Stimulated activated CD8-positive, alpha-beta memory T cell treated with anti-CD3 and anti-CD28 coated beads, Interleukin-15, amount 100 ng/mL, for 24 hours (primary cell): ENCODE measurements at places on chromosomes 6 and 20.

DNA sequence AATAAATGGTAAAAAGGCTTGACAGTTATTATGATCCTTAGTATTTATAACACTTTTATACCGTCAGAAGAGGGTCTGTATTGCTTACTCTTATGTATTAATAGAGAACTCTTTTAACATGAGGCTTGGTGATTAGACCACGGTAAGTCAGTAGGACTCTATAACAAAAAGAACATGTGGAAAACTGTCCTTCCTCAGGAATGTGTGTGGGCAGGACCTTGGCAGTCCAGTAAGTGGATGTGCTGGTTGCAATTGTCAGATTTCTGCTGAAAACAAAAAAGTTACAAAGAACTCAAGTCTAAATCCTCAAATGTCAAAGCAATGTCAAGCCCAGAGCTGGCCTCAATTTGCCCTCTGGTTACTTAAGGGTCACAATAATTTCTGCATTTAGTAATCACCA, 81.1 kb downstream of the PLCG1 start:
- DNase-seq: no peak

GRCh38 chr6:142648526-142648925, 296.4 kb downstream of the HIVEP2 start:
- no peak for DNase-seq

DNA sequence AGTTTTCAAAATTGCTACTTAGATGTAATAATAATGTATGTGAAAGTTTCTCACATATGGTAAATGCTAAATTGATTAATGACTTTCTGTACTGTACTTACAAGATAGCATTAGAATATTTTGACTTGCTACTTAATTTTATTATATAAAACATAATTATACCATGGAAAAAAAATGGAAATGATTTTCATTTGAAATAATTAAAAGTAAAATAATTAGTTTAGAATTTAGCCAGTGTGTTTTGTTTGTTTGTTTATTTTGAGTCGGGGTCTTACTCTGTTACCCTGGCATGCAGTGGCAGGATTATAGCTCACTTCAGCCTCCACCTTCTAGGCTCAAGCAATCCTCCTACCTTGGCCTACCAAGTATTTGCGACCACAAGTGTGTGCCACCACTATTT, 7.1 kb downstream of the STXBP5 start:
- no peak for DNase-seq

GRCh38 chr20:16017656-16018055, 555.6 kb downstream of the KIF16B start:
- DNase-seq: no peak

- no peak for DNase-seq
These were observed 7.7 kb downstream of the CYP21A2 start for GRCh38 chr6:32045811-32046449.

DNA sequence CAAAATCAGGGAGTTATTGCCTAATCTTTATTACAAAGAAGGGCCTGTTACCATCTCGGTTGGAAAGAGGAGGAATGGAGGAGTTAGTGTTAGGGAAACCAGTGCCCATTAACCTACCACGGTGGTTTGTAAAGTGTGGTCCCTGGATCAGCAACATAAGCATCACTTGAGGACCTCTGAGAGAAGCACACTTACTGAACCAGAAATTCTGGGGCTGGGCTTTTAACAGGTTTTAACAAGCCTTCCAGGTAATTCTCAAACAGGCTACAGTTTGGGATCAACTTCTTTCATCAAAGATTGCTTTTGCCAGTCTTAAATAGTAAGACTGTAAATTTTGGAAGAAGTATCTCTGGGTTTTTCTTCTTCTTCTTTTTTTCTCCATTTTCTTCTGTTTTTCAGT, 329.5 kb upstream of the JAG1 start:
- DNase-seq: no peak

DNA sequence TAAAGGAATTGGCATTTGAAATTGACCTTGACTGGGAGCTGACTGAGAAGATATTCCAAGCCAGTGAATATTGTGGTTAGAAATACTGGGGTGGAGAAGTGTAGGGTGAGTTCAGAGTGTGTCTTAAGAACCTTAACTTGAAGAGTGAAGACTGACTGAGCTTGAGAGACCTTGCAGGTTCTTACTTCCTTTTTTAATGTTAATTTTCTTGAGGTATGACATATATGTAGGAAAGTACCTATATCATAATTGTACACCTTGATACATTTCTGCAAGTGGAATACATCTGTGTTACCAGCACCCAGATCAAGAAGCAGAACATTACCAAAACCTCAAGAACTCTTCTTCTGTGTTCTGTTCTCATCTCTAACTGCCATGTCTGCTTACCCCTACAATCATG, 11.0 kb downstream of the DHX35 start:
- DNase-seq: no peak

DNA sequence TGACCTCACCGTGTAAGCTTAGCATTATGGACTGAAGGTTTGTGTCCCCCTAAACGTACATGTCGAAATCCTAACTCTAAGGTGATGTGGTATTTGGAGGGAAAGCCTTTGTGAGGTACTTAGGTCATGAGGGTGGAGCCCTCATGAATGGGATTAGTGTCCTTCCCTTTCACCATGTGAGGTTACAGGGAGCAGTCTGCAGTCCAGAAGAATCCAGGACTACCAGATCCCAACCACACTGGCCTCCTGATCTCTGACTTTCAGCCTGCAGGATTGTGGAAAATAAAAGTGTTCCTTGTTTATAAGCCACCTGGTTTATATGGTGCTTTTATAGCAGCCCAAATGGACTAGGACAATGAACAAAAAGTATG, 73.4 kb downstream of the ZBTB2 start:
- no peak for DNase-seq

DNA sequence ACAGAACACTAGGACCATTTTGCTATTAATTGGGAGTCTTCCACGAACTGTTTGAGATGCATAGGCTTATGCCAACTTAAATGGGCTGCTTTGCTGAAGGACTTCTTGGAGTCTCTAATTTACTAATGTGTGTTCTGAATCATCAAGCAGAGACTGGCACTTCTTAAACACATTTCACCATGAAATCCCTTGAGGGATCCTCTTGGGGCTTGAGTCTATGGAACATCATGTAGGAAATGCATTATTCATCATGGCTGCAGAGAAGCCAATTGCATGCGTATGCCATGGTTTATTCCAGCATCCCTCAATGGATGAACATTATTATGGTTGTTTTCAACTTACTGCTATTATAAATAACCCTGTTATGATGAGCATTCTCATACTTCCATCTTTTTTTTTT, 73.4 kb downstream of the FGD2 start:
- DNase-seq: no peak

- no peak for DNase-seq
These were observed 6.0 kb downstream of the PSMF1 start for GRCh38 chr20:1124421-1124820.

GRCh38 chr6:33895296-33895695, 91.5 kb upstream of the MLN start:
- DNase-seq: no peak

- no peak for DNase-seq
These were observed 83.5 kb downstream of the HAO1 start for GRCh38 chr20:7856756-7857155.

GRCh38 chr6:38836585-38836984, 121.5 kb downstream of the DNAH8 start:
- DNase-seq: no peak

GRCh38 chr6:141199074-141199473, 933.7 kb upstream of the GJE1 start:
- DNase-seq: no peak

- no peak for DNase-seq
These were observed 45.9 kb upstream of the NOP56 start for GRCh38 chr20:2606507-2607006.

DNA sequence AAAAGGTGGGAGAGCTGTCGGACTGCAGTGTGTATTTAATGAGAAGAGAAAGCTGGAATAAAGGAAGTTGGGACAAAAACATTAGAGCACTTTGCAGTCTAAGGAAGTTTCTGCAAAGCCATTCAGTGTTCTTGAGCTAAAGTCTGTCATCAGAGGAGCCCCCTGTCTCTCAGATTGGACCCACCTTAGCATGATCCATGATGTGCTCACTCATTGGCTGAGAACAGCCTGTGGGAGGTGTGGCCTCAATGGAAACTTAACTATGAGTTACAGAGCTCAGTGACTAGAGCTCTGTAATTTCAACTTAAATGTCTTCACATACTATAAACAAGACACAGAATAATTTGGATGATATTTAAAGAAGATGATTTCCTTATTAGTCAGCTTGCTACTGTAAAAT, 437.0 kb downstream of the BTBD3 start:
- DNase-seq: no peak

DNA sequence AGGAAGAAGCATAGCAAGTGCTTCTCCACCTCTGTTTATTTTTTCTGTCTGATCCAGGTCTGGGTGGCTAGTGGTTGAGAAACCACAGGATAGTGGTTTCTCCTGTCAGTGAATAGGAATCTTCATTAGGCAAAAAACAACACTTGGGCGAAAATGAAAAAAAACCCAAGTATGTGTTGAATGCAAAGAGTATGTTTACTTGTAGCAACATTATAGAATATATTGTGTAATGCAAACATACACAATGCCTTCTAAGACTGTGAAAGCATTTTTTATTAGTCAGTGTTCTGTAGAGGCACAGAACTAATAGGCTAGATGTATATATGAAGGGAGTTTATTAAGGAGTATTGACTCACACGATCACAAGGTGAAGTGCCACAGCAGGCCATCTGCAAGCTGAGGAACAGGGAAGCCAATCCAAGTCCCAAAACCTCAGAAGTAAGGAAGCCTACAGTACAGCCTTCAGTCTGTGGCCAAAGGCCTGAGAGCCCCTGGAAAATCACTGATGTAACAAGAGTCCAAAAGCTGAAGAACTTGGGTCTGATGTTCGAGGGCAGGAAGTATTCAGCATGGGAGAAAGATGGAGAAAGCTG, 111.1 kb downstream of the UST start:
- no peak for DNase-seq

DNA sequence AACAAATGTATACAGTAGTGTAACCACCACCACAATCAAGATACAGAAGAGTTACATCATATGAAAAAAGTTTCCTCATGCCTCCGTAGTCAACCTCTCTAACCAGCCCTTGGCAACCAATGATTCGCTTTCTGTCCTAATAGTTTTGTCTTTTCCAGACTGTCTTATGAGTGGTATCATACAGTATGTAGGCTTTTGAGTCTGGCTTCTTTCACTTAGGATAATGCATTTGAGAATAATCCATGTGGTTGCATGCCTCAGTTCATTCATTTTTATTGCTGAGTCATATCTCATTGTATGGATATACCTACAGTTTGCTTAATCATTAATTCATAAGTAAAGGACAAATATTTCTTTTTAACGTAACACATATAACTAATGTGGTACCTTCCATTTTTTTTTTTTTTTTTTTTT, 86.4 kb upstream of the RIPOR2 start:
- no peak for DNase-seq

DNA sequence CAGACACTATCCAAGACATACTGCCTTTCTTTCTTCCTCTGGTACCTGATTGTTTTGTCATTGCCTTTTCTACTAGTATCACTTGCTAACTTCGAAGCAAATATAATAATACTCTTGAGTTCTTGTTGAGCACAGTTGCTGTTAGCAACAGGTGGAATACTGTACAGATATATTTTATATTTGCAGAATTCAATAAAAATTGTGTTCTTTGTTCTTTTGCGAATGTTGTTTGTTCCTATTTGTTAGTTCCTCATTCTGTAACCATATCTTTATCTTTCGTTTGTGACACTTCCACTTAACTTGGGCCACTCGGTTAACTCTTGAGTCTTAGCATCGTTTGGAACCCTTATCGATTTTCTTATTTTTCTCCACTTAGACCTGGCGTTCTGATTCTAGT, 868 bp downstream of the CYB5R4 start:
- no peak for DNase-seq

GRCh38 chr20:45826381-45827019, 612 bp downstream of the TNNC2 start:
- no peak for DNase-seq
